ENCODE measurements at places on chromosomes 7 and 10.

DNA sequence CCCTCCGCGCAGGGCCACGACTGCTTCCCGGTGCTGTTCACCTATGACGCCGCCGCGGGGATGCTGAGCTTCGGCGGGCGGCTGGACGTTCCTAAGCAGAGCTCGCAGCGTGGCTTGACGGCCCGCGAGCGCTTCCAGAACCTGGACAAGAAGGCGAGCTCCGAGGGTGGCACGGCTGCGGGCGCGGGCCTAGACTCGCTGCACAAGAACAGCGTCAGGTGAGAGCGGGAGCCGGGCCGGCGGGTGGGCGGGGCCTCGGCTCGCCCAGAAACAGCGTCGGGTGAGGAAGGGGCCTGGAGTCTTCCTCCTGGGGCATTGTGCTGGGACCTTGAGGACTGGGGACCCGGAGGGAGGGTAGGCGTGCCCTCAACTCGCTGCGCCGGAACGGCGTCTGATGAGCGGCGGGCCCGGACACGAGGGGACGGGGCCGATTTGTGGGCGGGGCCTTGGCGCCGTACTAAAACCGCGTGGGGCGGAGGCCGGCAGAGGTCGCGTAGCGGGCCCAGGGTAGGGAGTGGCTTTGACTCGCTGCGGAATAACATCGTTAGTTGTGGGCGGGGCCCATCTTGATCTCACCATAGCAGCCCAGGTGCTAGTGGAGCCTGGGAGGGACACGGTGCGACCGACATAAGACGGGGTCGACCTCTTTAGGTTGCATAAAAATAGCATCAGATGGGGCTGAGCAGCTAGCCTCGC lies 15.6 kb downstream of the PDAP1 start:
- no peak for DNase-seq

DNA sequence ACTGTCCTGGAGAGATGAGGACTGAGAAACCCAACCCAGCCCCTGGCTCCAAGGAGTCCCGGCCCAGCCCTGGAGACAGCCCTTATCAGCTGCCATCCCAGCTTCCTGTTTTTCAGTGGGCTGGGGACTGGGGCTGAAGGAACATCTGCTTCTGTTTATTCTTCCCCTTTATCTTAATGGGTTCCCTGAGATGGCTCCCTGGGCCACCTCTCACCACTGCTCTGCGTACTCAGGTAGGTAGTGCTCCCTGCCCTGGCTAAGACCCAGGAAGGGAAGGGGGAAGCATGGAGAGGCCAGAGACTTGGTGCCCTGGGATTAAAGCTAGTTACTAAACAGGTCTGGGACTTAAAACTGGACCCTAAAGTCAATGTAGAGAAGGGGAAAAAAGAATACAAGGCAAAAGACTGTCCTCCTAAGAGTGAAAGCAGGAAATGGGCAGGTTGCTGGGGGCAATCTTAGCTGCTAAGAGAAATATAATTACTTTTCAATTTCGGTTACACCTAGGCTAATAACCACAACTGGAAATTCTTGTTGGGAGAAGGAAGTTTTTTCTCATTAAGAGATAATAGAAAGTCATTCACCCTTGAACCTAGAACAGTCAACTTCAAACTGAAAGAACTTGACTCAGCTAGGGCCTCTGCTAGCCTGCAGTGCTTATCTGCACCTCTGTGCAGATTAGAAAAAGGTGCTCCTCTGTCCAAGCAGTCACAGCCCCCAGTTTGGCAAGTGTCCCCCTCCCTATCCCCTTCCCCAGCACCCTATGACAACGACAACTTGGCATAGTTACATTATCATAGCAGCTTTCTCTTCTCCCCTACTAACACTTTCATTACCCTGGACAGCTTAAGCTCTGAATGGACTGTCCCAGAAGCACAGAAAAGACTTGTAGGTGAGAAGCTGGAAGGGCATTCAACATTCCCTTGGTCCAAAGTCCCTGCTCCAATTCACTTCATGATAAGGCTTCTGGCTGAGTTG lies 65.6 kb upstream of the KDM7A start:
- no peak for DNase-seq

- DNase-seq: no peak
These were observed at the start of gene AMPH for GRCh38 chr7:38630720-38631673. AMPH (minus strand) TSS chr7:38631373; CDS start chr7:38631351, 22 bp downstream.

DNA sequence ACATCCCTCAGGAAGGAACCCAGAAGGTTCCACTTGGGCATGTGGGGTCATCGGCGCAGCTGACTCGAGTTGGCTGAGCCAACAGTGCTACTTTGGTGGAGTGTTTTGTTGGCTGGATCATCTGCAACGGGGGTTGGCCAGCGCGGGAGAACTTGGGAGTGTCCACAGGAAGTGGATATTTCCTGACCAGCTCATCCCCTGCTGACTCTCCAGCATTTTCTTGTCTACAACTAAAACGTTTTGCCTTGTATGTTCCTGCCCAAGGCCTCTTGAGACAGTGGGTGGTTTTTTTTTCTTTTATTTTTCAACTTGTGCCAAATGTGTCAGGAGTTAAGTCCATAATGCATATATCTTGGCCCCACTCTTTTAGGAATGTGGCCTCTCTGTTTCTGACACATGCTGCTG lies 208.6 kb downstream of the ZNF365 start:
- DNase-seq: peak; percentile 6

All from kidney glomerular epithelial cell (primary cell).